ENCODE measurements at places on chromosomes 11 and 22. TPM values are rescaled to one million over a fixed set of nuclear protein-coding genes. Genes with fewer than 3 reads are reported as not detected.

The CTSW gene
- total RNA-seq, result not detected

The BTBD18 gene
- not detected for total RNA-seq

The TSSK2 gene
- not detected for total RNA-seq

The MMP13 gene
- 0.25 TPM for total RNA-seq

The OR4D5 gene
- not detected for total RNA-seq

The OR51S1 gene
- not detected for total RNA-seq

The INPP5J gene
- total RNA-seq, result 2.5 TPM

The FAM180B gene
- total RNA-seq, result 0.25 TPM

The MS4A4E gene
- not detected for total RNA-seq

The MOV10L1 gene
- total RNA-seq, result 2.5 TPM

The RAPSN gene
- total RNA-seq, result not detected

The MYO7A gene
- 0.49 TPM for total RNA-seq

The PDGFB gene
- total RNA-seq, result 4.4 TPM

The DNAJB7 gene
- total RNA-seq, result not detected

The GGTLC3 gene
- not detected for total RNA-seq

The CRYBB3 gene
- not detected for total RNA-seq

Measured in temporal lobe (tissue), 4 donors.